ENCODE measurements at places on chromosomes 2 and 18.
A peak's percentile ranks its signal among the peaks of the same experiment; 100 is the strongest.

DNA sequence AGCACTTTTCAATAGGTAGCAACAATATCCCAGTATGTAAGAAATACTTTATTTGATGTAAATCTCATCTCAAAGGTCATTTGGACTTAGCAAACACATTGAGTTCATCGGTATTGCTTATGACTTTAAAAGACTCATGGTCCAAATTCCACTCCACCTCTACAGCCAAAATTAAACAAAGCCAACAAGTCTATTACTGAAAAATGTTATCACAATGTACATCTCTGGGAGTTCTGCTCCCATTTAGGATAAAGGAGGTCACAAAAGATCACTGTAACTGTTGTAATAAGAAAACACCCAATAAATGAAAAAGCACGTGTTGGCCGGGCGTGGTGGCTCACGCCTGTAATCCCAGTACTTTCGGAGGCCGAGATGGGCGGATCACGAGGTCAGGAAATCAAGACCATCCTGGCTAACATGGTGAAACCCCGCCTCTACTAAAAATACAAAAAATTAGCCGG lies 50.0 kb downstream of the ESCO1 start:
- DNase-seq = no peak

DNA sequence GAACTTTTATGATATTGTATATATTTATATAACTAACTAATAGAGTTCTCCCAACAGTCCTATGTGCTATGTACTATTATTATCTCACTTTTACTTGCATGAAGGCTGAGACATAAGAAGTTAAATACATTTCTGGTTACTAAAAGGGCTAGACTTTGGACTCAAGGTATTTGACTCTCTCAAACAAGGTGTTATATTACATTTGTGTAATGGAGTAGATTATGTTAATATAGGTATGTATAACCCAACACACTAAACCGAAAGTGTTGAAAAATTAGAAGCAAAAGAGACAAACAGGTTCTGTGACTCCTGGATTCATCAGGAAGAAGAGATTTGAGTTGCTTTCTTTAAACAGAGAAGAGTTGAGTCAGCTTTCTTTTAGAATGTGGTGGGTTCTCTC lies 733.6 kb upstream of the ZEB2 start:
- DNase-seq = no peak

DNA sequence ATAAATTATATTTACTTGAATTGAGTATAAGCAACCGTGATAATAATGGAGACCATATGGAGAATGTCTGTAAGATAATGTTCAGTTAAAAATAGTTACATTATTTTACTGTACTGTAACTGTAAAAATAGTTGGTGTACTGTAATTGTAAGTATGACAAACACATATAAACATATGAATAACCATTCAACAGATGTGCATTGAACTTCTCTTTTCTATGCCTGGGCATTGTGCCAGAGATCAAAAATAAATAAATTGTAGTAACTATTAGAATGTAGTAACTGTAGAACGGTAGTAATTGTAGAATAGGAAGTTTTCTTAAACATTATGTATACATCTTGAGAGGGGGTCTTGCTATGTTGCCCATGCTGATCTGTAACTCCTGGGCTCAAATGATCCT lies 287.4 kb upstream of the EPAS1 start:
- DNase-seq = peak; percentile 92

DNA sequence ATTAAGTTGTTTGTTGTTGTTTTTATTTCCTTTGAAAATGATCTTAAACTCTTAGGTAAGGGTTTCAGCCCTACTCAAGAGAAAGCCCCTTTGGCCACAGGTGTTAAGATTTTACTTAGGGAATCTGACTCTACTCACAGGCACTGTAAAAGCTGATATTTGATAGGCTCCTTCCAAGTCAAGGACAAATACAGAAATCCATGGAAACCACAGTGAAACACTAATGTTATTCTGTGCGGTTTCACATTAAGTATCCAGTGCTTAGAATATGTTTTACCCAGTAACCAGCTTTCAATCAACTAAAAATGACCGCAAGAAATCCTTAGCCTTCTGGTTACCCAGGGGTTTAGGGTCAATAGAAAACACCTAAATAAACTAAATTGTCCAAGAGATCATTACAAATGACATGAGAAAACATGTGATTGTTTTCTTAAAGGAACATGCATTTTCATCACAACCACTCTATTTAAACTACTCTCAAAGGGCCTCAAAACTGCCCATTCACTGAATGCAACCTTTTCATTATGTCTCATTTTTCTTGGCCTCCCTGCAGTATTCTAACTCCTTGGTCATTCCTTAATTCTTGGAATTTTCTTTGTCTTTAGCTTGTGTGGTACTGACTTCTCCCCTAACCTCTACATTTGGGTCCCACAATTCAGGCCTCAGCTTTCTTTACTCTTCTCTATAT lies 56.0 kb downstream of the CDH2 start:
- DNase-seq = no peak

All from IMR-90 (cell line).